ENCODE measurements at places on chromosomes 1 and 21.

- no peak for DNase-seq
Measured at GRCh38 chr1:239882967-239883366, 208.7 kb upstream of the FMN2 start.

GRCh38 chr21:42159560-42160110, 59.3 kb upstream of the ABCG1 start:
- DNase-seq, result no peak

DNA sequence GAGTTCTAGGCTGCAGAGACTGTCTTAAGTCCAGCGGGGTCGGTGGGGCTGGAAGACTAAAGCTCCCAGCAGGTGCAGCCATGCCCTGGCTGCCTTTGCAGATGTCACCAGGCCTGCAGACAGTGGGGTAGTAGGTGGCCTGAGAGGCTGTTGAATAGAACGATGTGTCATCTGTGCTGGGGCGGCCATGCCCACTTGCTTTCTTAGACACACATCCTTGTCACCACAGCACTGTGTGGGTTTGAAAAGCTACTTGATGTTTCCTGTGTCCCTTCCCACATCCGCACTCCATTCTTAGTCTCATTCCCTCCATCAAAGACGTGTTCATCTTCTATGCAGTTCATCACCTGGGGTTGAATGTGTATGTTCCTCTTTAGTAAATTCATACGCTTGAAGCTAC, 184.5 kb upstream of the TMEM51 start:
- DNase-seq, result no peak

DNA sequence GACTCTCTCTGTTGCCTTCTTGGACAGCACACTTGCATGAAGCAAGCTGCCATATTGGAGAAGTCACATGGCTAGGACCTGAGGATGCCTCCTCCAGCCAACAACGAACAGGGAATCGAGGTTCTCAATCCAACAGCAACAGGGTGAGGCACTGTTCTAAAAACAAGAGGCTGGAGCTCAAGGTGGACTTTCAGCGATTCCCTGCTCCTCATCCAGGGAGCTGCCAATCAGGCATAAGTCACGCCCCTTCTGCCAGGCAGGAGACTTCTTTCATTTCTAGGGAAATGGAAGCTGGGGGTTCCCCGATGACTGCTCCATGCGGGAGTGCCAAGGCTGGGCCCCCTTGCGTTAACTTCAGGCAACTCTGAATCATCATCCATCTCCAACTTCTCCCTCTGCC, 22.7 kb upstream of the IFNAR1 start:
- DNase-seq, result no peak

DNA sequence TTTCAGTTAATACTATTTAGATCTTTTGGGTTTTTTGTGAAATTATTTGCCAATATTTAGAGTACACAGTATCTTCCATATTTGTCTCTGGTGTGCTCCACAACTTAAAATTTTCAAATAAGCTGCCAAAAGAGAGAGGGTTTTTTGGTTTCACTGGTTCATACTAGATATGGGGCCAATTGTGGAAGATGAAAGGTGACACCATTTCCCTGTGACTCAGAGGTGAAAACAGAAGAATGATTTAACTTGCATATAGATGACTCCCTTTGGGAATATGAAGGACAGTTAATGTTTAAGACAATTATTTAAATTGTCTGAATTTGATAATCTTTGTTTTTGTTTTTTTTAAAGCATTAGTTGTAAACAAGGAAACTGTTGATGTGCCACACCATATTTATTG, 37.5 kb downstream of the IVNS1ABP start:
- DNase-seq, result peak; percentile 35

DNA sequence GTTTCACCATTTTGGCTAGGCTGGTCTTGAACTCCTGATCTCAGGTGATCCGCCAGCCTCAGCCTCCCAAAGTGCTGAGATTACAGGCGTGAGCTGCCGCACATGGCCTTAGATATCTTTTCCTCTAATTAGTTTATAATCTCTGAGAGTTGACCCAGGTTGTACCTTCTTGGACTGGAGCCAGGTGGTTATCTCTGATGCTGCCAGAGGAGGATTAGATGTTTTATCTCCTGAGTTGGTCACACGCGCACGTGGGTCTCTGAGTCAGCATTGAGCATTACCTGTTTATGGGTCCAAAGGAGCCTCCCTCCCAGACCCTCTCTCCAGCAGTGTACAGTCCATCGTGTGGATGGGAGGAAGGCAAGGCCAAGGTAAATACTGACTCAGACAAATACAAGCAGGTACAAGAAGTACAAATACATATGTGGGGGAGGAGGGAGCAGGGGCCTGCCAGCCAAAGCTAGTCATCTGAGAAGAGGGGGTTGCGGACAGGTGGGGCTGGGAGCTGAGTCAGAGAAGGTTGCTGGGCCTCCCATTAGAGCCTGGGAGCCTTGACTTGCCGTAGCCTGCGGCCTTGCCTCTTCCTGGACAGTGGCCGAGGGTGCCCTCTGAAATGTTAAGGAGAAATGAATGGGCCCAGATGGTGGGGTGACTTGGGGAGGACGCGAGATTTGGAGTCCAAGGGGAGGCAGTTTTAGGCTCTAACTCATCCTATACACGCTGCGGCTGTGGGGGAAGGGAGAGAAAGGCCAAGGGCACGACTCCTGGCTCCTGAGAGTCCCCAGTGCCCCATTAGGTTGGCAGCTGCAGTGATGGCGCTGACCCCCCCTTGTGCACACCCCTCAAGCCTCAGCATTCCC, 13.1 kb downstream of the IL6R start:
- DNase-seq, result no peak

DNA sequence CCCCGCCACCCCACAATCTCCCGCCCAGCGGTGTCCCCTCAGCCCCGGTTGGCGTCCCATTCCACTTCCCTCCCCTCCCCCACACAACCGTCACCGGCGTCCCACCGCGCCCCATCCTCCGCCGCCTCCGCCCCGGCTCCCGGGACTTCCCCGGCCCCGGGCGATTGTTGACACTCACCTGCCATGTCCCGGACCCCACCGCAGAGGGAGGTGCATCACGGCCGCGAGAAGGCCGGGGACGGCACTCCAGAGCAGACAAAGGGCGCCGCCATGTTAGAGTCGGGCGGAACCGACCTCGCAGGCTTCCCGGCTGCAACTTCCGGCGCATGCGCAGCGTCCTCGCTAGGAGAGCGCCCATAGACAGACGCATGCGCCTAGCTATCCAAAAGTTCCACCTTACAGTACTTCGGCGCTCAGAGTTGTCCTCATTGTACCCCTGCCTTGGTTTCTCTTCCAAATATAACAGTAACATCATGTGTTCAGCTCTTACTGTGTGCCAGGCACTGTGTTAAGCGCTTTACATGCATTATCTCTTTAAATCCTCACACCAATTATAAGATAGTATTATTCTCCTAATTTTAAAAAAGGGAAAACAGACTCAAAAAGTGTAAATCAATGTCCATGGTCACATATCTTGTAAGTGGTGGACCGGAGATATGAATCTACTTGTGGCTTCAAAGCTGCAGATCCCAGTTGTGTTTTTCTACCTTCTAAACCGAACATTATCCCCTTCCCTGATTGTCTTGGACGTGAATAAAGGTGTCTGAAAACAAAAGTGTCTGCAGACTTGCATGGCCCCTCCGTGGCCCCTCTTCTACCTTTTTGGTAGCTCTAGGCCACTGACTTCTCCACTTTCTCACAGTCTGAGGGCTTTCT, at the start of gene ZBTB17:
Gene ZBTB17 (minus strand): TSS at position 297 of the 876 bp plus-strand sequence. CDS start 27,606 bp downstream, outside the sequence.
- peak; percentile 81 for DNase-seq

- DNase-seq, result no peak
Measured at GRCh38 chr1:87174724-87175245, 153.9 kb upstream of the LMO4 start.

DNA sequence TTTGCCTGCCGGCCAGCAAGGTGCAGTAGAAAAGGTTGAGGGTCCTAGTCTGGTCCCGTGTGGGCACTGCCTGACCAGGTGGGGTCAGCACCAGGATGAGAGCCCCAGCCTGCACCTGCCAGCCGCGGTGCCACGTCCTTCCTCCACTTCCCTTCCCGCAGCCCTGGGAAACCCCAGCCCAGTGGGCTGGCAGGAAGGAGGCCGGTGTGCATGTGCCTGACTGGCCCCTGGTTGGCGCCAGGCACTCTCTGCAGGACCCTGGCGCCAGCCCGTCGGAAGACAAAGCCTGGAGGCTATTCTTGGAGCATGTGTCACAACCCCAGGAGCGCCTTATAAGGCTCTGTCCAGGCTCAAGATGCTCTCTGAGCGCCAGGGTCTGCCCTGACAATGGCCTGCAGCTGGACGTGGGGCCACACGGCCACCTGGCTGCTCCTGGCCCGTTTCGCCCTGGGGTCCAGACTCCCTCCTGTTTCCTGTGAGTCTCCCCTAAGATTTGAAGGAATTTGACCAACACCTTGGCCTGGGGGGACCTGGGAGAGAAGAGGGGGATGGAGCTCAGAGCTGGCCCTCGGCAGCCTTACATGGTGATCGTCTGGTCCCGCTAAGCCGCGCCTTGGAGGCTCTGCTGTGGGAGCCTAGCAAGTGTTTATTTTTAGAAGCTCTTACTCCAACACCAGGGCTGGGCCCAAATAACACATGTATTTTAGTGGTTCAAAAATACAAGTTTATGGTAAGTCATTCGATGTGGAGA, 31.9 kb upstream of the POFUT2 start:
- DNase-seq, result no peak

DNA sequence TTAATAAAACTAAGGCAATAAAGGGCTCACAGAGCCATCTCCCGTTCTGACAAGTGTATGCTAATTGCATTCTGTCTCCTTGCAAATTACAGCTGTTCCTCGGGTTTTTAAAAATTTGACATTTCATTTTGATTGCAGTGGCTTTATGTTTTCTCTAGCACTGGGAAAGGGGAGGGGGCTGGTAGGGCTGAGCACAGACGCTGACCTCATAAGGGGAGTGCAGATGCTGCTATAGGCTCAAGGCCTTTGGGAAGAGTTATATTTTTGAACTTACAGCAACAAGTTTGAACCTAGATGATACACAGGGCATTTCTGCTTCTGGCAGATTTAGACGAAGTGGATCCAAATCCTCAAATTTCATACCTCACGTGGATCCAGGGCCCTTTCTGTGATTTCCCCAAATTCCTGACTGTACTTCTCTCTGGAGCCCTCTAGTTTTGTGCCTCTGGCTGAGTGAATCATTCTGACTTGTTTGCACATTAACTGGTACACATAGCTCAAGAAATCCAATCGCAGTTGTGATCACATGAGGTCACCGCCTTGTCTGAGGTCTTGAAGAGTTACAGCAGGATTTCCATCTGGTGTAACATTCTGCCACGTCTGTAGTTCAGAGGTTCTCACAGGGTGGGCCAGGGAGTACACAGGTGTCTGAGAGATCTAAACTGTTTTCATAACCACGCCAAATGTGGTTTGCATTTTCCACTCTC, 230.3 kb downstream of the C1orf94 start:
- DNase-seq, result no peak

DNA sequence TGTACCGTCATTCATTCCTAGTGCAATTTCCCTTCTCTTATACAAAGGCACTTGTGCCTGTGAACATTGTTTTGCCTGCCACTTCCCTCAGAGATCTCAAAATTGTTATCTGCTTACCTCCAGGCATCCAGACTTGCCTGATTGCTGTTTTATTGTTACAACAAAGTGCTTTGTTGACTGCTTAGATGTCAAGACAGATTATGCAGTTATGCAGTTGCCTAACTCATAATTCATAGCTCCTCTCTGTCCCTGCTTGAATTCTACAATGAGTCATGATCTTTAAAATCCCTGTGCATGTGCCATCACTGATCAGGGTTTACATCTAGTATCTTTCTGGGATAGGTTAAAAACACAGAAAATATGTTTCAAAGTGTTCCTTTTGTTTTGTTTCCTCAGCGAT, 24.5 kb downstream of the CXADR start:
- DNase-seq, result no peak

- DNase-seq, result no peak
Measured at GRCh38 chr1:50666849-50667248, 243.6 kb upstream of the DMRTA2 start.

- DNase-seq, result no peak
Measured at GRCh38 chr1:29853716-29854330, 617.5 kb downstream of the PTPRU start.

DNA sequence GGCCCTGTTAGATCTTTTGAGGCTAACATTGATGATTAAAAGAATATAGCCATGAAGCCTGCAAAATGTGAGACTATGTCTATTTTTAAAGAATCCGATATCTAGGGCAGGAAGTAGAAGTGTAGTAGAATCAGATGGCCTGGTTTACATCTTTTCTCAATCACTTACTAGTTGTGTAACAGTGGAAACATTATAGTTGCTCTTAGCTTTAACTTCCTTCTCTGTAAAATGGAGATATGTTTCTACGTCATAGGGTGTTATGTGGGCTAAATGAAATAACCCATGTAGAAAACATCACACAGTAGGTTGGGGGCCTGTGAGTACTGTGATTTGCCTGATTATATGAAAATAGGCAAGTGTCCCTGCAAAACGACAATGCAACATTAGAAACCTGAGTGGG, 4.4 kb upstream of the IGFN1 start:
- no peak for DNase-seq

DNA sequence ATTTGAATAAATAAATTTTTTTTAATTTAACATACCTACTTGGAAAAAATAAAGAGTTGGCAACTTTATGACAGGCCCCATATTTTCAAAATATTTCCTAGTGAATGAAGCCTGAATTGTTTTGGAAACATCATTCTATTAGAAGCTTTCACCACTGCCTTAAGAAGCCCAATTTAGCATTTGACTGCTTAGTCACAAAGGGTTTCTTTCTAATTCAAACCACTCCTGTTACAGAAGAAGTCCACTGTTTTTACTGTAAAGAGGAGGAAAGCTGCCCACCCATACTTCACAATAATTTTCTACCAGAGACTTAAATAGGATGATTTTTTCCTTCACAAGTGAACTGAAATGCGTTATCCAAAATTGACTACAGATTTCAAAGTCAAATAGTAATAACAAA, 534.6 kb upstream of the PTBP2 start:
- no peak for DNase-seq

GRCh38 chr1:159985473-159985872, 31.4 kb upstream of the SLAMF9 start:
- no peak for DNase-seq

DNA sequence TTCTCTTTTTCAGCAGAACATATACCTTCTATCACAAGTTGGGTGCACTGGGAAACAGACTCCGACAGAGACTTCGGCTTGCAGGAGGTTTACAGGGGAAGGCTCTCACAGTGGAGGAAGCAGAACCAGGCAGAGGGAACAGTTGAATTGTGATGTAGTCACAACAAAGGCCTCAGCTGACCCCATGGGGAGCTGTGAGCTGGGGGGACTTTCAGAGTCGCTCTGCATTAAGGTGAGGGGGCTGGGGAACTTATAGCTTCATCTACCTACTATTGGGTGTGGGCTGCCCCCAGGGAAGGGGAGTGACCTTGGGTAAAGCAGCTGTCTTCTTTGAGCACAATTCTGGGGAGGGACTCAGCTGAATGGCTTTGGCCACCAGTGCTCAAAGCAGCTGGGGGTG, 94.9 kb upstream of the POU3F1 start:
- no peak for DNase-seq

DNA sequence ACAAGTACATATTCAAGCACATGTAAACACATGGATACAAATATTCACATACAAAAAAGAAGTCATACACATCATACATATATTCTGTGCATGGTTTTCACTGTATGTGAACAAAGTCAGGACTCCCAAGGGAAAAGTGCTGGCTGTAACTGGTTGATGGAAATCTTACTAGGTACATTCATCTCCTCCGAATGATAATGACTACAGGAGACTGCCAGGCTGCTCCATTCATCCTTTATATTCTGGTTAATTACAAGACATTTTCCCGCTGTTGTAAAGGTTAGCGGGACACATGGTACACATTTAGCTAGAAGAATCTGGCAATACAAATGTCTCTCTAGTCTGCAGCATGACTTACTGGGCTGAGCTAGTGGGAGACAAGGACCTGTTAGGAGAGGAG, 26.2 kb upstream of the HMGB4 start:
- no peak for DNase-seq

GRCh38 chr1:150148837-150149270, 862 bp upstream of the PLEKHO1 start:
- no peak for DNase-seq
